Substantia nigra (tissue), 51 donors: ENCODE measurements at places on chromosomes 12 and 14.

GRCh38 chr14:68389943-68390342, 402.9 kb downstream of the ZFP36L1 start:
- no peak for DNase-seq

- no peak for DNase-seq
Observed at GRCh38 chr12:124739953-124740561, 123.6 kb downstream of the SCARB1 start.

DNA sequence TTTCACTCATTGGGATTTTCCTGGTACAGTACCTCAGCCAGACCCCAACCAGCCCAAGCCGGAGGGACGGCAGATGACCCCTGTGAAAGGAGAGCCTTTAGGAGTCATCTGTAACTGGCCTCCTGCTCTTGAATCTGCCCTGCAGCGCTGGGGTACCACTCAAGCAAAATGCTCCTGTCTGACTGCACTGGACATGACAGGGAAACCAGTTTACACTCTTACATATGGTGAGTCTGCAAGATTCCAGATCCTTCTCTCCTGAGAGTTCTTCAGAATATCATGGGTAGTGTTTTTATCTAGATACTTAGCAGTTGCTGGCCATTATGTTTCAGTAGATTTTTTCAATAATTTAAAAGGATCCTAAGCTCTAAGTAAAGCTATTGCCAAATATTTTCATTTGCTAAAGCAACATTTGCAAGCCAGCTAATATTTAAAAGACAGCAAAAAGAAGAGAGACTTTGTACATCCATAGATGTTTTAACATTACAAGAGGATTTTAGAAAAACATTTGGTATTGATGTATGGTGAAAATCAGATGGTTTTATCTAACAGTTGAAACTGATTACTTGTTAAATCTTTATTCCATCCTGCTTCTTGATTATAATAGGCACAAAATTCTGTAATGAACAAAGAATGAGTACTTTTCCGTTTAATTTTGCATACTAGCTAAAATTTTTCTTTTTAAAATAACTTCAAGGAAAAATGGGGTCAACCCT, 85.1 kb upstream of the ATF1 start:
- DNase-seq, result no peak

DNA sequence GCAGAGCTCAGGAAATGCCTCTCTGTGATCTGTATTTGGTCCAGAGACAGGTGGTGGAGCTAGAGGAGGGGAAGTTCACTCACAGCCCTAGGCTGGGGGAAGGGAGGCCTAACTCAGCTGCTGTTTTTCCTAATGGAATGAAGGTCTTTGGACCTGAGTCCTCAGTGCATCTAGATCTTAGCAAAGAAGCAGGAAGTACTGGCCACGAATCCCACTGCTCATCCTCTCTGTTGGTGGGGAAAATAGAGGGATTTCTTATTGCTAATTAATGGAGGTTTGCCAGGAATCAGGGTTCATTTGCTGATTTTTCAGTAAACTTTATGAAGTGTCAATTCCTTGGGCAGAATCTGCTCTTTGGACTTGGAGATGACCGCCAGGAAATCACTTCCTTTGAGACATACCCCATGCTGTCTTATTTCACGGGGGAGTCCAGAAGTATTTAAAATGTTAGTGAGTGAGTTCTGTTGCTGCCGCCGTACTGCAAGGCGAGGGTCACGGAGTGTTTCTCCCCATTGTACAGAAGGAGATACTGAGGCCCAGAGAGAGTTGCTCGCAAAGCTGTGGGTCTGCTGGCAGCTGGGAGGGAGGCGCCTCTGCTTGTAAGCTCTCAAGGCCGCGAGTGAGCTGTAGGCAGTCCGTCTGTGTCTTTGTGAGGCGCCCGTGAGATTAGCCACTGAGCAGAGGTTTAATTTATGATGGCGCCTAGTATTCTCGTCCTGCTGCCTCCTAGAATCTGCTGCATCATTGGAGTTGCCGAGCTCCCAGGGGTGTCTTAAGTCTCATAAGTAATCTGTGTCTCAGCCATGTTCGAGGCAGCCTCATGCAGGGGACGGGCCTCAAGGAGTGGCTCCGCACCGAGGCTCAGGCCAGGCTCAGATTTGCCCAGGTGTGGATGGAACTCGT, 88.2 kb downstream of the TSPAN9 start:
- no peak for DNase-seq

GRCh38 chr14:33647385-33647786, 303.5 kb downstream of the EGLN3 start:
- DNase-seq, result no peak

DNA sequence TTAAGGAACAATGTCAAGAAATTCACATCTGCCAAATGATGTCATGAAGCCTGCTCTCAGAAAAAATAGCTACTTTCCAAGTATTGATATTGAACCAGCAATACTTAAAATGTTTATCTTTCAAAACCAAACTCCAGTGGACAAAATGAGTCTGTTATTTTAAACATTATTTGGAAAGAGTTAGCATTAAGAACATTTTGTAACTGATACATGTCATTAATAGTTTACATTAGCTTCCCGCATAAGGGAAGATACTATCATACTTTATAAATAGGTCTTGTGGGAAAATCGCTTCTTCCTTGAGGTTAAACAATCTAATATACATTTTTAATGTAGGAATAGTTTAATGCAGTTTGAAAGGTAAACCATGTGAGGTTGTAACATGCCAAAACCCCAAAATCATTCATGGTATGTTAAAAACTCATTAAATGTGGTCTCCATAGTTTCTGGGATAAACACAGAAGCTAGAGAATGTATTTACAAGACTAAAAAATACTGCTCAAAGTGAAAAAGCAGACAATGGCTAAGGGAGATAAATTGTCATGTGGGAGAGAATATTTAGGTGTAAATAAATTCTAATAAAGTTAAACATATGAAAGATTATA, 73.4 kb upstream of the ATP2B1 start:
- no peak for DNase-seq

DNA sequence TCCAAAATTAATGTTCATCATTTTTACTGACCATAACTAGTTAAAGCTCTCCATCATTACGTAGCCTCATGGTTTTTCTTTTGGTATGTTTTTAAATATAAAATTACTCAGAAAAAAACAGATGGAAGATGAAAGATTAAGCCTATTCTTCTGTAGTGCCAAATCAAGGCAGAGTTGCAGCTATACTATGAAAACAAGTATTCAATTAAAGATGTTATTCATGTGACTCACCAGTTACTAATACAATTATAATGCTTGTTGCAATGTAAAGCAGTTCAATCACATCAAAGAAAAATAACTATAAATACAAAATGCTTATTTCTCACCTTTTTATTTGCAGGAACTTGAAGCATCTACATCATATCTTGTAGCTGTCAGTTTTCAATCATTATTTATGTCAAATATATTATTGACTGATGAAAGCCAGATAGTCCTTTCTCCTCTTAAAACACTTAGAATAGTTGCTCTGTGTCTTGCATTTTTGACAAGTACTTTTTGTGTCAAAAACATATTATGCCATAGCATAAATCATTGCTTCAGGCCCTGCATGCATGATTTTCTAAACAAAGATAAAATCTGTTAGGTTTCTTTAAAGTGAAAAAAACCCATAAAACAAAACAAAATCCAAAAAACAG, 36.0 kb upstream of the TRHDE start:
- no peak for DNase-seq

DNA sequence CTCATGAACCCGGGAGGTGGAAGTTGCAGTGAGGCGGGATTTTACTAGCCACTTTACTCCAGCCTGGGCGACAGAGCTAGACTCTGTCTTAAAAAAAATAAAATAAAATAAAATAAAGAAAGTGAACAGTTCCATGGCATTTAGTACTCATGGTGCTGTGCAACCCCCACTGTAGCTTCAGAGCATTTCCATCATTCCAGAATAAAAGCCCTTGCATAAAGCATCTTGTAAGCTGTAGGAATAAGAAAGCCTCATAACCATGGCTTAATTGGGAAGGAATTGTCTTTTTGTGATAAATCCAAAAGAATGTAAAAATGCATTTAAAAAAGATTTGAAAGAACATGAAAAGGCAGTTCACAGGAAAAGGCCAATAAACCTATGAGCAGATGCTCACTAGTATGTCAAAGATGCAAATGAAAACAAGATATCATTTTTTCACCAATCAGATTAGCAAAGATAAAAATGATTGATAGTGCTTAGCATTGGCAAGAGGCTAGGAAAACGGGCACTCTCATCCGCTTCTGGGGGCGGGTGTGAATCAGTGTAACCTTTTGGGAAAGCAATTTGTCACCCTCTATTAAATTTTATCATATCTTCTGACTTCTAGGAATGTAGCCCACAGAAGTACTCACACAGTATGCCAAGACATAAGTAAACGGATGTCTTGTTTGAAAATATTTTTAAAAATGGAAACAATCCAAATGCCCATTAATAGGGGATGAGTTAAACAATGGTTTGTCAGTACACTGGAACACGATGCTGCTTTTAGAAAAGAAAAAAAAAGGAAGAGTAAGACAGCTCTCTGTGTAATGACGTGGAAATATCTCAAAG, 46.6 kb downstream of the CFAP251 start:
- DNase-seq, result no peak

DNA sequence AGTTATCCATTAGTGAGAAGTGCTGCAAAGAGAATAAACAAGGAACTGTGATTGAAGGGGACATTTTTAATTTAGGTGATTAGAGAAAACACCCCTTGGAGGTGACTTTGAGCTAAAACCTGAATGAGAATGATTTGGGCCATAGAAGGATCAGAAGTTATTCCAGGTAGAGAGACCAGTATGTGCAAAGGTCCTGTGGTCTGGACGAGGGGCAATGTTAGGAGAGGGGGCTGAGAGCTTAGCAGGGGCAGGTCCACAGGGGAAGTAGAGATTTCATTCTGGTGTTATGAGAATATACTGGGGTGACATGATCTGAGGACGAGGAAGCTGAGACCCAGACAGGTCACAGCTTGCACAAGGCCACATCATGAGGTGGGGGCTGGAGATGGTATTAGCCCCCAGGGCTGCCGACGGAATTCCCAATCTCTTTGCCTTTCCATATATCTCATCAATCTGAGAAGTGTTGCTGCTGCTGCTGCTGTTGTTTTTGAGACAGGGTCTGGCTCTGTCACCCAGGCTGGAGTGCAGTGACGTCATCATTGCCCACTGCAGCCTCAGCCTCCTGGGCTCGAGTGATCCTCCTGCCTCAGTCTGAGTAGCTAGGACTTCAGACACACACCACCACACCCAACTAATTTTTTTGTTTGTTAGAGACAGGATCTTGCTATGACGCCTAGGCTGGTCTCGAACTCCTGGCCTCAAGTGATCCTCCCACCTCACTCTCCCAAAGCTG, 55.6 kb downstream of the KCTD10 start:
- no peak for DNase-seq

GRCh38 chr12:104384141-104384880, 72.4 kb upstream of the CHST11 start:
- no peak for DNase-seq

- DNase-seq, result no peak
Observed at GRCh38 chr14:104366931-104367865, 212.4 kb upstream of the C14orf180 start.

DNA sequence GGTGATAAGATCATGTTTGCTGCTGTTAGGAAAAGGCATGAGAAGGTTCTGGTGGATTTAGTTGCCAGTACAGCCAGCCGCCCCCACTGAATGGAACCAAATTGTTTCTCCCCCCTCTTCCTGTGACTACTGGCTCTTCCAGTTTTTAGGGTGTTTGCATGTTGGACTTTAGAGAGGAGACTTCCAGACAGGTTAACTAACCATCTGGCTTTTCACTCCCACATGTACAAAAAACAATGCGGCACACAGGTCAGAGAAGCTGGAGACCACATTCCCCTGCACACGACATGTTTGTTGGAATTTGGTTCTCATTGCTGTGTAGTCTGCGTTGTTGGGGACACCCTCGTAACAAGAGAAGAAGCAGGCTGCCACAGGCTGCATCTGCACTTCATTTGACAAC, 103.9 kb upstream of the TMEM132C start:
- DNase-seq, result no peak

DNA sequence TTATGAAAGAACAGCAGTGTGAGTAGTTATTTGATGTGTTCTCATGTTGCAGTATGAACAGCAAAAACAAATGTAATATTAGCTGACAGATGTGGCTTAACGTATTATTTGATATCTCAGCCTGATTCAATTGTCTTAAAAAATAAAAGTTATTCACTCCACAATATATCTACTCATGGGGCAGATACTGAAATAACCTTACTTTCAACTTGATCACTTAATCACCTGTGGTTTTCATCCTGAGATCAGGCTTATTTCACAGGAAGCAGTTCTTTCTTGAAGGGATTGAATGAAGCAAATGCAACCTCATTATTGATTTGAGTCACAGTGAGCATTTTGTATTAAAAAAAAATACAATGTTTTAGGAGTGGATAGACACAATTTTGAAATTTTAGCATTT, 90.3 kb downstream of the AKAP6 start:
- DNase-seq, result no peak

DNA sequence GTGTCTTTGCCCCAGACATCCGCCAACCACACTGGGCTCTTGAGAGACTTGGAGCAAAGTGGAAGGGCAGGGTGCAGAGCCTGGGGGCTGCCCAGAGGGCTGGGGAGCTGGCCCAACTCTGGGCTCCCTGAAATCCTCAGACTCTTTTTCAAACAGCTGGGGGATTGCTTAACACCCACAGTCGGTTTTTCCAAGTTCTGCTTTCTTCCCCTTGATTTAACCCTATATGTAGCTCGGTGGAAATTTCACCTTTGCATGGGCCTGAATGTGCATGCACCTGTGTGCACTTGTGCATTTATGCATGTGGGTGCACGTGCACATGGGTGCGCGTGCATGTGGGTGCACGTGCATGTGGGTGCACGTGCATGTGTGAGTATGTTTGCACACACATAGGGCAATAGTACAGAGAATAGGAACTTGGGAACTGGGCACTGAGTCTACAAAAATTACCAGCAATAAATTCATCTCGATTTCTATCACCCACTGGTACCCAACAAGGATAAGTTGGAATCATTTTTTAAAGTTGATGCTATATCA, 52.3 kb upstream of the RFLNA start:
- DNase-seq, result no peak

GRCh38 chr12:81798294-81798693, 39.1 kb upstream of the PPFIA2 start:
- no peak for DNase-seq

- no peak for DNase-seq
Observed at GRCh38 chr12:16946704-16947103, 340.7 kb upstream of the LMO3 start.
